ENCODE measurements at places on chromosomes 5 and 9.
A peak's percentile ranks its signal among the peaks of the same experiment; 100 is the strongest.

DNA sequence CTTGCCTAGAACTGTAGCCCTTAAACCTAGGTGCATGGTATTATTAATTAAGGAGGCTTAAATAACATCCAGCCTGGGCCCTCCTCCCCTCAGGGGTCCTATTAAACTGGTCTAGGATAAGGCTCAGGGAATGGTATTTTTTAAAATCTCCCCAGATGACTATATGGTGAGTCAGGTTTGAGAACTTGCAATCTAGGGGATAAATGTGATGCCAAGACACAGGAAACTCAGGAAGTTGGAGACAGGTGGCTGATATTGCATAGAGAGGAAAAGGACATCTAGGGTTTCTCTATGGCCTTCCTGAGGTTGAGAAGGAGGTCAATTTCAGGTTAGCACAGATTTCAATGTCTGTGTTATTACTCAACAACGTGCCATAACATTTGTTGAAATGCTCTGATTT, 581.0 kb downstream of the TLE1 start:
- no peak for DNase-seq

DNA sequence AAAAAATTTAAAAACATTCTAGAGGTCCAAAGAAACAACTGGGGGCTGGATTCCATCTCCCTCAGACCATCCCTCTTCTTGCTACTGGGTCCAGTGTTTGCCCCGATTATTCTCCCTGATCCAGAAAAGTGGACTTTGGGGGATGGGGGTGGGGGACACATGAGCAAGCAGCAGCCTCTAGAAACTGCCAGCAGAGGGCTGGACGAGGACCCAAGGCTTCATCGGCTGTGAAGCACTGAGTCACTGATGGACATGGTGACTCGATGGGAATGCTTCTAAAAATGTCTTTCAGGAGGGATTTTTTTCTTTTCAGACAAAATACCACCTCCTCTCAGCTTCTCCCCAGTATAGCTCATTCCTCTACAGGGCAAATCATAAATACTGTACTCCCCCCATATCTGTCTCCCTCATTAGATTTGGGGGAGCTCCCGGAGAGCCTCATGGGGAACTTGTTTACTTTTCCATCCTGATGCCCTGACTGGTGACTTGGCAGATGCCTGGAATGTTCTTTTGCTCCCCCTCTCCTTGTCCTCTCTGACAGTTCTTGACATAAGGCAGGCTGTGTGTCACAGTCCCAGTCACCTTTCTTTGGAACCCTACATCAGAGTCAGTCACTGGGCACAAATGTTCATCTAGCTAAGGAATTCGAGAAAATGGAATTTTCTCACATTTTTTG, 67.2 kb upstream of the STC2 start:
- no peak for DNase-seq

DNA sequence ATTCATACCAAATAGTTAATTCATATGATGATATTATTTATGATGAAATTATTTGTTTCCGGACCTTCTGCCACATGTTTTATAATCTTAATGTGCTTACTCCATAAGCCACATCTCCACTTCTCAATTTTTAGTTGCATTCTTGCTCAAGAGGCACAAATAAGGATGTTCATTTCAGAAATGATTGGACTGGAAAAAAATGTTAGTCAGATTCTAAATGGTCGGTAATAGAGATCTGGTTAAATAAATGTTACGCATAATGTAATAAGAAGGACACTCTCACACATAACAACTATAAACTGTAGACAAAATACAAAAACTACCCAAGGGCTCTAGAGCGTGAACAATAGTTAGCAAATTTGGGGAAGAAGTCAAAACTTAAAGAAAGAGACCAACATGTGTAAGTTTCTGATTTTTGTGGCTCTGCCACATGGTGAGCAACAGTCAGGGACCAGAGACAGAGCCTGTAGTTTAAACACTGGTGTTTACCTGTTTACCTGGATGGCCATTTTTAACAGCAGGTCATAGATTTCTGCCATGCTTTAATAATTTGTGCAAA, 554.3 kb upstream of the CLINT1 start:
- DNase-seq = no peak

DNA sequence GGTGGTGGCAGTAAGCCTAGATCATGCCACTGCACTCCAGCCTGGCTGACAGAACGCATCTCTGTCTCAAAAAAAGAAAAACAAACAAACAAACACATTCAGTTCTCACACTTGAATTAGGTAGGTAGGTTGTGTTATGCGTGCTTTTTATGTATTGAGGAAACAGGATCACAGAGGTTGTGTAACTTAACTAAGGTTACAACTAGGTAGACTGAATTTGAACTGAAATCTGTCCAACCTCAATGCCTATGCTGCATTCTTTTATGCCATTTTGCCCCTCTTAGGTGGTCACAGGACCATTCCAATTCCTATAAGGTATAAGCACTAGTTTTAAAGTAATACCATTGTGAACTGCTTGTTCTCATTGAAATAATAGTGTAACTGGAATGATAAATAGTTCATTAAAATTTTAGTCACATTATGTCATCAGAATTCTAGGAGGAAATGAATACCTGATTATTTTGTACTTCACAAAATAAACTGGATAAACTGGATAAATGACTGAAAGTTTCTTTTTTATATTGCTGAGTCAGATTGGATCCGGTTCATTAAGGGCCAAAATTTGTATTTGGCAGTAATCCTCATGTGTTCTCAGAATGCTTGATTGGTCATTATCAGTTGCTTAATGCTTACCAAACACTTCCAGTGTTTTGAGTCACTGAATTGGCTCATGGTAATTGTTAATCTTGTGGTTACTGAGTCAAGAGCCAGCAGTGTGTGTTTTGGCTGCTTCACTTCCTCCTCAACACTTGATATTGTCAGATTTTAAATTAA, 7.1 kb downstream of the UBAP1 start:
- no peak for DNase-seq

DNA sequence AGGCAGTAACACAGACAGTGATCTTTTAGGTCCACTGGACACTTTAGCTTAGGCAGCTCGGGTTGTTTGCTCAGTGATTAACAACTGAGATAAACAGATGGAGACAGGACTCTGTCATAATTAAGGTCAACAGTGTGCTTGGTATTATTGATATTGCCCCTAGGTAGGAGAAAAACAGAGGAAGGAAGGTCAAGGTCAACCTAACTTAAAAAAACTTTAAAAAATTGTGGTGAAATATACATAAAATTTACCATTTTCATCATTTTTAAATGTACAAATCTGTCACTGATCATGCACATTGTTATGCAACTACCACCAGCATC, 2.1 kb upstream of the HSPA4 start:
- no peak for DNase-seq

DNA sequence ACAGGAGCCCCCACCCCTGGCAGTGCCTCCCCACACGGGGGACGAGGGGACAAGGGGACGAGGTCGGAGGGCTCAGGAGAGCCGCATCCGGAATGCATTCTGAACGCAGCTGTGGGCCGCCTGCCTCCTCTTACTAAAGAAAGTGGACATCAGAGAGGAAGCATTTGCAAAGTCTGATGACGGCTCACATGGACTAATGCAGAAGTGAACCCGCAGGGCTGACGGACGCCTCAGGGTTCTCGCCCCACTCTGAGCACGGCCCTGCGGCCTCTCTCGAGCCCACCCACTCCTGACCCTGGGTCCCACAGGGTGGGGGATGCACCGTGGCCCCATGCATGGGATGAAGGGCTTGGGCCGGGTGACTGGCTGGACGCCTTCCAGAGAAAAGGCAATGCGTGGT, 5.9 kb downstream of the LPCAT1 start:
- no peak for DNase-seq

DNA sequence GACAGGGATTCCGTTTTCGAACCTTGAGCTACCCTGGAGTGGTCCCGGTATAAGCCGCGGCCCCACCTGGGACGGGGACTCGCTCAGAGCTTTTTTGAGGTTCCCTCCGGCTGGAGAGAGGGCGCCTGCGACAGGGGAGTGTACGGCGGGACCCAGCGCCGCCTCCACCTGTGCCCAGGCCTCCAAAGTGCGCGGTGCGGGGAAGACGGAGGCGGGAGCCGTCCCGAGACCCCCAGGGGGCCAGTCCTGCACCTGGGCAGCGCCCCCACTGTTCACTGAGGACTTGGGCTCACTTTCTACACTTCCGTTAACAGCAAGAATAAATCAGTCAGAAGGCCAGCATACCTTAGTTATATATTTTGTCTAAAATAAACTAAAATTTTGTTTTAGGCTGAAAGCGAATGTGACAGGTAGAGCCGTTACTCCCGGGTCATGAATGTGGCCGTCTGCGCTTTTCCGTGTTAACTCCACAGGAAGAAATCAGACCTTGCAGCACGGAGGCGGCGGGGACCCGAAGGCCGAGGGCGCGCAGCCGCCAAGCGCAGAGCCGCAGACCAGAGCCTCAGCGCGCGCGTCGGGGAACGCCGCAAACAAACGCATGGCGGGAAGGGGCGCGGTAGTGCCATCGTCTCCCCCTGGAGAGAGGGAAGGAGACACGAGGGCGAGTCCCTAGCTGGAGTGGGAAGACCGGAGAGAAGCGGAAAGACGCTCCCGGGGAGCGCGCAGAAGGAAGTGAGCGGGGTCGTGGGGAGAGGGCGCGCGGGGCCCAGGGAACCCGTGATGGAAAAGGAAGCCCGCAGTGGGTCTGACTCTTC, 14.1 kb downstream of the TRIM7 start:
- peak; percentile 43 for DNase-seq

DNA sequence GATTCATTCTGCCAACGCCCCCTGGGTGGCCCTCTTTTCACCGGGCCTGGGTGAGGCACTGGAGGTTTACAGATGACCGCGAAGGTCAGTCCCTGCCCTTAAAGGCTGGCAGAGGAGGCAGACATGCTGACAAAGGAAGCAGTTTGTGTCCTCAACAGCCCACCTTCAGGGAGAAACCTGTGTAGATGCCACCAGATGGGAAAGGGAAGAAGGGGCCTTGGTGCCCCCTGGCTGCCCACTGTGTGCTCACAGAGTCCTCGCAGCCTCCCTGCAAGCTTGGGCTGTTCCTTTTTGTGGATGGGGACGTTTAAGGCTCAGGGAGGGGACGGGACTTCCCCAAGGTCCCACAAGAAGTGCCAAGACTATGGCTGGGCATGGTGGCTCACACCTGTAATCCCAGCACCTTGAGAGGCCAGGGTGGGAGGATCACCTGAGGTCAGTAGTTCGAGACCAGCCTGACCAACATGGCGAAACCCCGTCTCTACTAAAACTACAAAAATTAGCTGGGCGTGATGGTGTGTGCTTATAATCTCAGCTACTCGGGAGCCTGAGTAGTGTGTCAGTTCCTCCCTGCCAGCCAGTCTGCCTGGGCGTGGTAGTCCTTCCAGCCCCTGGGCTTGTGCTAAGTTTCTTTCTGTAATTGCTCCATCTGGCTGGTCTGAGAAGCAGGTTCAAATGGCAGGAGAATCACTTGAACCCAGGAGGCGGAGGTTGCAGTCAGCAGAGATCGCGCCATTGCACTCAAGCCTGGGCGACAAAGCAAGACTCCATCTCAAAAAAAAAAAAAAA, 36.2 kb downstream of the NEK6 start:
- DNase-seq = no peak

DNA sequence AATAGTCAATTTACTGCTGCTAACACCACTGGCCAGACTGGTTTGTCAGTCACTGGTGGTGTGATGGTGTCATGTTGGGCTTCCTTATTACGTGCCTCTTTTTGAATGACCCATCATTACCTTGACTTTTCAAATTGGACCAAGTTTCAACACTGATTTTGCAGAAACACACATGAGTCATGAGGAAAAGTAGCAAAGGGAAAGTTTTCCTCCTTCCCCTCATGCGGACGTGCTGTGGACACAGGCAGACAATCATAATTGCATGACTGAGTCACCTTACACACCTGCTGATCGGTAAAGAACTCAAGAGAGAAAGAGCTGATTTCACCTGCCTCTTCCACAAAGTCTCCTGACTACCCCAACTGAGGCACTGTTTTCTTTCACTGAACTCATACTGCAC, 324.5 kb downstream of the ARRDC3 start:
- DNase-seq = no peak

GRCh38 chr9:85715587-85715986, 26.2 kb downstream of the AGTPBP1 start:
- no peak for DNase-seq

DNA sequence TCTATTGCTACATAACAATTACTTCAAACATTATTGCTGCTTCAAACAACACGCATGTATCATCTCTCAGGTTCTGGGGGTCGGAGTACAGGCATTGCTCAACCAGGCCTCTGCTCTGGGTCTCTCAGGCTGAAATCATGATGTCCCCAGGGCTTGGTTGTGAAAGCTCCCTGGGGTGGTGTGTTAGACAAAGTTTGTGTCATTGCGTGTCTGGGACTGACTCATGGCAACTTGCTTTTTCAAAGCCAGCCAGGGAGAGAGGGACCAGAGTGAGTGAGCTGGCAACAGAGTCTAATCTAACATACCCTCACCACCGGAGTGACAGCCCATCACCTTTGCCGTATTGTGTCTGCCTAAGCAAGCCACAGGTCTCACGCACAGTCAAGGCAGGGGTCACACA, 259.2 kb upstream of the NFIL3 start:
- DNase-seq = no peak

DNA sequence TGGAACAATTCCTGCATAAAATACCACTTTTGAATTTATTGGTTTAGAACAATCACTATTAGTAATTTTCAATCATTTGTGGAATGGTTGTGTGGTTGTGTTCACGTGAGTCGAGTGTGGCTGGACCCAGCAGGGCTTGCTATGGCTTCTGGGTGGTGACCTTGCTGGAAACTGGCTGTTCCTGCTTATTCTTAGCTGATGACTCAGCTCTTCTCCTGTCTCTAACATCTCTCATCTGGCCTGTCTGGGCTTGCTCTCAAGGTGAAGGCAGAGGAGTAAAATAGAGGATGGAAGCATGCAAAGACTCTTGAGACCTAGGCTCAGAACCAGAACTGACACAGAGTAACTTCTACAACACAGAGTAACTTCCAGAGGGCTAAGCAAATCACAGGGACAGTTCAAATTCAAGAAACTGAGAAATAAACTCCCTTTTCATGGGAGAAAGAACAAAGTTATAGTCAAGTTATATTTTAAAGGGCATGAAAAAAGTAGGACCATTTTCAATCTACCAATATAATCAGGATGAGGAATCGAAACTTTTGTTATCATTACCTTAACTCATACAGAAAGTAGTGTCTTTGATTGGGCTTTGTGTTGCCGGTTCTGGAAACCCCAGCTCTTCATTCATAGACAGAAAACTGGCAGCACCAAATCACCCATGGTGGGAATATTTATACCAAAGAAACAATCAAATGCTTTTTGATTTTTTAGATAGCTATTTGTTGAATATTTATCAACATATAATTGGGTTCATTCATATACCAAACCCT, 665.1 kb downstream of the CDH18 start:
- DNase-seq = no peak

DNA sequence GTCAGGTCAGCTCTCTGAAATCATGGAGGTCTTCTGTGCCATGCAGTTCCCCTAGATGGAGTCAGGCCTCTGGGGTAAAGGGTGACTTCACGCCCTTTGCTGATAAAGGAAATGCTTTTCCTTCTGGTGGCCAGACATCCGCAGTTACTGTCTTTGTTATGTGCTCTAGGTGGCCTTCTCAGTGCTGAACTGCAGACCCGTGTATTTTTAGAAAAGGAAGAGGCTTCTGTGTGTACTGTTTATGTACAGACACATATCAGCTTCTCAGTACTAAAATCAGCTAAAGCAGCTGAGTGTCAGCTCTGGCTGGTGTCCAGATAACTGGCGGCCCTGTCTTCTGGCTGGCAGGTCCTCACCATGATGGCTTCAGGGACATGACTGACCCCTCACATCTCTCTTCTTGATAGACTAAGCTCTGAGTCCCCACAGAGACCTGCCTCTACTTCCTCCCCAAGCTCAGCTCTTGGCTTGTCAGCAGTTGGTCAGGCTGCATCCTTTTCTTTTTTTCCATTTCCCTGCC, 75.3 kb downstream of the ARHGAP26 start:
- DNase-seq = no peak

- DNase-seq = no peak
Observed at GRCh38 chr5:131068893-131069643, 96.0 kb downstream of the HINT1 start.

GRCh38 chr5:176716320-176716719, 69.0 kb downstream of the TSPAN17 start:
- DNase-seq = no peak
